Right cardiac atrium (tissue), 5 donors: ENCODE measurements at places on chromosomes 6 and 20. TPM values are rescaled to one million over a fixed set of nuclear protein-coding genes. Genes with fewer than 3 reads are reported as not detected.

GRCh38 chr6:165825256-165825815 lies 162.3 kb upstream of the PDE10A start:
- DNase-seq: no peak

GRCh38 chr20:32263398-32263954 lies 14.0 kb upstream of the KIF3B start:
- DNase-seq: no peak

- DNase-seq: peak; percentile 82
Measured at GRCh38 chr6:169961772-169962561, 210.5 kb downstream of the ERMARD start.

Gene CEBPB
- total RNA-seq: 64.1 TPM

Gene KIAA1755
- 17.0 TPM for total RNA-seq
